ENCODE measurements at places on chromosomes 1 and 21. TPM values are rescaled to one million over a fixed set of nuclear protein-coding genes. Genes with fewer than 3 reads are reported as not detected.

Gene SLC9C2
- polyA plus RNA-seq: not detected

Gene DYNLT5
- polyA plus RNA-seq: not detected

Gene TACSTD2
- polyA plus RNA-seq: not detected

Gene HEYL
- not detected for polyA plus RNA-seq

Gene IFFO2
- 5.2 TPM for polyA plus RNA-seq

Gene TEX38
- 0.25 TPM for polyA plus RNA-seq

DNA sequence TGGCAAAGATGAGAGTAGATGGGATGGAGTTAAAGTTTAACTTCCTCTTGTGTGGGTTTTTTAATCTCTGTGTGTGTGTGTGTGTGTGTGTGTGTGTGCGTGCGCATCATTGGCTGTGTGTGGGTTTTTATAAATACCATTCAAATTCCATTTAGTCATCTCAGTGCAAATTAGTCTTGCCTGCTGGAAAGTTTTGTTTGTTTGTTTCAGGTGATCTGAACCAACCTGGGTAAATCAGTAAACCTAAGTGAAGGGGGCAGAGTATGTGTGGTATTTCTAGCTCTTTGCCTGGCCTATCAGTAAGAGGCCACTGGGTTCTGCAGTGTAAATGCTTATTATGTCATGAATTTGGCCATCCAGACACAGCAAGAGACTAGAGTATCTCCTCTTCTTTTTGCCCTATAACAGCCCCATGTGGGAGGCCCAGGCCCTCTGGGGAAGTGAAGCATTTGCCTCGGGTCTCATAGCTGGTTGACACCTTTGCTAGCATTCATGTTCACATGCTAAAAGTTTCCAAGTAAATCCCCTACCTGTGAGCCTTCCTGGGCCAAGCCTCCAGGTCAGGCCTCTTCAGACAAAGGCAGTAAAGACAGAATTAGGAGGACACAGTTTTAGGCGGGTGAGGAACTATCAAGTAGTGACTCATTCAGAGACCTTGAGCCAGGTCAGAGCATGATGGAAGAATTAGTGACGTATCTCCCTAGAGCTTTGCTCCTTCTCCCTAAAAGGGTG, 14.7 kb downstream of the INTS3 start:
- peaks cover 49% of the 10 kb centered on the region for H3K36me3 ChIP-seq
- H3K4me3 ChIP-seq: no peak overlapping the region
- H3K27ac ChIP-seq: no peak overlapping the region
- no peak for DNase-seq

GRCh38 chr1:201483373-201483949, 14.5 kb upstream of the PHLDA3 start:
- peaks cover 25% of the 10 kb centered on the region for H3K4me1 ChIP-seq
- no peak for DNase-seq
- H3K27me3 ChIP-seq: peaks cover 5% of the 10 kb centered on the region
- peaks cover 4% of the 10 kb centered on the region for H3K36me3 ChIP-seq

- no peak overlapping the region for H3K27ac ChIP-seq
- no peak for DNase-seq
- no peaks in the 10 kb centered on the region for H3K36me3 ChIP-seq
- no peaks in the 10 kb centered on the region for H3K4me1 ChIP-seq
- no peaks in the 10 kb centered on the region for H3K27me3 ChIP-seq
- no peak overlapping the region for H3K4me3 ChIP-seq
Observed at GRCh38 chr1:107544285-107544684, 403.4 kb downstream of the NTNG1 start.

DNA sequence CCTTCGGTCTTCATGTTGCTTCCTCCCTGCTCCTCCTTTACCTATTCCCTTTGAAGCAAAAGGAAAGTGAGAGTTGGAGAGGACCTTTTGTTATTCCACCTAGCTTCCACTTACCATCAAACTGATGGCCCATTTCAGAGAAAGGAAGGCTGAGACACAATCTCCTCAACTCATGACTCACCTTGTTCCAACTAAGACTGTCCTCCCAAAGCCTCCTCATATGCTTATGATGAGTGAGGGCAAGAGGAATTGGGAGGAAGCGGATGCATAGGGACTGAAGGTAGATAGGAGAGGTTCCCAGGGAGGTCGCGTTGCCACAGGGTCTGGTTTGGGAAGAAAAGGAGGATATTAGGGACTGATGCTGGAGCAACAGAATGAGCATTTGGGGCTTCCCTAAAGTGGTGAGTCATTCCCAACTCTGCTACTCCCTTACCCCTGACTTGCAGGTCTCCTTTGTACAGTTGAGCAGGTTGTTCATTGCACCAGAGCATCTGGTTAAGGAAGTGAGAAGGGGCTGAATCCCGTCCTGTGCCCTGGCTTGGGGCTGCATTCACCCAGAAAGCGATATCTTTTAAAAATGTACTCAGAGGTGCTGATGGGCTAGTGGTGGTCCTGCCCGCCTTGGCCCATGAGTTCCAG, 35.0 kb downstream of the LGR6 start:
- H3K36me3 ChIP-seq: no peaks in the 10 kb centered on the region
- no peaks in the 10 kb centered on the region for H3K27me3 ChIP-seq
- no peak overlapping the region for H3K27ac ChIP-seq
- no peak for DNase-seq

DNA sequence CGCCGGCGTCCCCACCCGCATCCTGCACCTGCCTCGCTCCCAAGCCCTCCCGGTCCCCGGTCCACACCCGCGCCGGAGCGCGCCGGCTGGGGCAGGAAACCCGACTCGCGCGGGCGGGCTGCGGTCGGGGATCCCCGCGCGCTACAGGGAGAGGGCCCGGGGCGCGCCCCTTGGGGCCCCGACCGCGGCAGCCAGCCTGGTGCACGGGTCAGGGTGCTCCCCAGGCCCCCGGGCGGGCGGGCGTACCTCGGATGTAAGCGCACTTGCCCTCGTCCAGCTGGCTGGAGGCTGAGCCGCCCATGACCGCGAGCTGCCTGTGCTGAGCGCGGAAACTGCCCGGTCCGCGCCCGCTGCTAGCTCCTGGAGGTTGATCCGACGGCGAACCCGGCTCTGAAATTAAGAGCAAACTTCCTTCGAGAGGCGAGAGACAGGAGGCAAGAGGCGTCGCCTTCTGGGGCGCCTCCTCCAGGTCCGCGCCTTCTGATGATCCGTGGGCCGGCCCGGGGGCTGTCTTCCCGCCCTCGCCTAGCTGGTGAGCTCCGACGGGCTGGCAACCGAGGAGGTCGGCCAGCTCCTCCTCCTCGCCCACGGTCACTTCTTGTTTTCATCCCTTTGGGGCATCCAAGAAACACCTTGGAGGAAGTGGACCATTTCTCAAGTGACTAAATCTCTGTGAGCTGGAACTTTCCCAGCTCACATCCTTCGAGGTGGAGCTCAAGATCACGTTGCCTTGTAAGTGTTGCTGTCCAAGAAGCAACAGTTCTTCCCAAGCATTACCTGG, at the start of gene NIBAN1:
TSS of gene NIBAN1 (minus strand) at position 453 of the 781 bp plus-strand sequence. CDS start at position 301, 152 bp downstream.
- DNase-seq: peak; percentile 74
- H3K4me3 ChIP-seq: peak within 1 kb of the TSS; percentile 85
- no peaks in the 10 kb centered on the region for H3K27me3 ChIP-seq
- no peaks in the 10 kb centered on the region for H3K36me3 ChIP-seq
- peaks cover 59% of the 10 kb centered on the region for H3K4me1 ChIP-seq

GRCh38 chr1:232191560-232191959, 438.4 kb downstream of the SIPA1L2 start:
- no peak overlapping the region for H3K27ac ChIP-seq
- H3K27me3 ChIP-seq: no peaks in the 10 kb centered on the region
- no peaks in the 10 kb centered on the region for H3K36me3 ChIP-seq

DNA sequence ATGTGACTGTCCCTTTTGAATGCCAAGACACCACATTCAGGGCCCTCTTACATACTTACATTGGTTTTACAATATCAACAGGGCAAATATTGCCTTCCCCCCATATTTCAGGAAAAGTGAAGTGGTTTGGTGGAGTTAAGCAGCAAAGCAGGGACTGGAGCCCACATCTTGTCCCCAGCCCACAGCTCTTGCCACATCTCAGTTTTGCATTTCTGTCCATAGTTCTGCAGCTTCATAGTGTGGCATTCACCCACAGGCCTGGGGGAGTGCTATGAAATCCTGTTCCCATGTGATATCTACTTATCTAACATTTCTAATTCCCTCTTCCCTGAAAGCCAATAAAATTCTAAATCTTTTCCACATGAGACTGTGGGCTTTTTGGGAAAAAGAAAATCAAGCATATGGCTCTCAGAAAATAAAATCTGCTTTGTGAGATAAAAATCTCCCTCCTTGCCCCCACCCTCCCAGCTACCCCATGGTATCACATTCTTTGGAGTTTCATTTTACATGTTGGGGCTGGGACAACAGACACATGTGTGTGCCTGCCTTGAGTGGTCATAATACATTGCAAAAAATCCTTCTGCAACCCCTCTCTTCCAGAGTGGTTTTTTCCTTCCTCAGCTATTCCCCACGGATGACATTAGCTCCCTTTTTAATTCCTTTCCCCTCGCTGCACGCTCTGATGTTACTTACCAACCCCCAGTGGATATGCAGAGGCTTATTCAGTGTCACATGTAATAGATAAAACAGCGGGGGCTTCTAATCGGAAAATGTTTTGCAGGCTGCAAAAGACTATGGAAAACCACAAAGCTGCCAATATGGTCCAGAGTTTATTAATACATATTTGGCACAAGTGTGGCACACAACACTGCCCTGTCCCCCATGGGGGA, 20.5 kb upstream of the CD2 start:
- no peaks in the 10 kb centered on the region for H3K36me3 ChIP-seq
- no peak for DNase-seq
- no peaks in the 10 kb centered on the region for H3K27me3 ChIP-seq
- H3K27ac ChIP-seq: no peak overlapping the region

- no peak overlapping the region for H3K4me3 ChIP-seq
- H3K27me3 ChIP-seq: no peaks in the 10 kb centered on the region
- H3K36me3 ChIP-seq: no peaks in the 10 kb centered on the region
Observed at GRCh38 chr1:5721634-5722215, 270.5 kb downstream of the NPHP4 start.

DNA sequence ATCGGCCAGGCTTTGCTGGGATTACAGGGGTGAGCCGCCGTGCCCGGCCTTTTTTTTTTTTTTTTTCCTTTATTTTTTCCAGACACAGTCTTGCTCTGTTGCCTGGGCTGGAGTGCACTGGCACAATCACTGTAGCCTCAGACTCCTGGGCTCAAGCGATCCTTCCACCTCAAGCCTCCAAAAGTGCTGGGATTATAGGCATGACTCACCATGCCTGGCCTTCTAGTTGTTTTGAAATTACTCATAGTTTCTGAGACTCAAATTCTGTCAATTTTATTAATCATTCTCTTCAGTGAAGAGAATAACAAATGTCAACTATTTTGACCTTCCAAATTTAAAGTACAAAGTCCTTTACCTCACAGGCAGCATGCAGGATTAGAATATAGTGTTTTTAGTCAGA, 374.5 kb downstream of the PLA2G4A start:
- no peaks in the 10 kb centered on the region for H3K27me3 ChIP-seq
- no peak overlapping the region for H3K4me3 ChIP-seq
- H3K27ac ChIP-seq: no peak overlapping the region
- no peaks in the 10 kb centered on the region for H3K4me1 ChIP-seq
- no peaks in the 10 kb centered on the region for H3K36me3 ChIP-seq
- DNase-seq: no peak

- H3K4me3 ChIP-seq: peak overlapping the region; percentile 59
- H3K27ac ChIP-seq: no peak overlapping the region
- H3K27me3 ChIP-seq: peaks cover 28% of the 10 kb centered on the region
- H3K4me1 ChIP-seq: peaks cover 35% of the 10 kb centered on the region
- no peaks in the 10 kb centered on the region for H3K36me3 ChIP-seq
Observed at GRCh38 chr1:245153552-245154428, 995 bp upstream of the KIF26B start.

DNA sequence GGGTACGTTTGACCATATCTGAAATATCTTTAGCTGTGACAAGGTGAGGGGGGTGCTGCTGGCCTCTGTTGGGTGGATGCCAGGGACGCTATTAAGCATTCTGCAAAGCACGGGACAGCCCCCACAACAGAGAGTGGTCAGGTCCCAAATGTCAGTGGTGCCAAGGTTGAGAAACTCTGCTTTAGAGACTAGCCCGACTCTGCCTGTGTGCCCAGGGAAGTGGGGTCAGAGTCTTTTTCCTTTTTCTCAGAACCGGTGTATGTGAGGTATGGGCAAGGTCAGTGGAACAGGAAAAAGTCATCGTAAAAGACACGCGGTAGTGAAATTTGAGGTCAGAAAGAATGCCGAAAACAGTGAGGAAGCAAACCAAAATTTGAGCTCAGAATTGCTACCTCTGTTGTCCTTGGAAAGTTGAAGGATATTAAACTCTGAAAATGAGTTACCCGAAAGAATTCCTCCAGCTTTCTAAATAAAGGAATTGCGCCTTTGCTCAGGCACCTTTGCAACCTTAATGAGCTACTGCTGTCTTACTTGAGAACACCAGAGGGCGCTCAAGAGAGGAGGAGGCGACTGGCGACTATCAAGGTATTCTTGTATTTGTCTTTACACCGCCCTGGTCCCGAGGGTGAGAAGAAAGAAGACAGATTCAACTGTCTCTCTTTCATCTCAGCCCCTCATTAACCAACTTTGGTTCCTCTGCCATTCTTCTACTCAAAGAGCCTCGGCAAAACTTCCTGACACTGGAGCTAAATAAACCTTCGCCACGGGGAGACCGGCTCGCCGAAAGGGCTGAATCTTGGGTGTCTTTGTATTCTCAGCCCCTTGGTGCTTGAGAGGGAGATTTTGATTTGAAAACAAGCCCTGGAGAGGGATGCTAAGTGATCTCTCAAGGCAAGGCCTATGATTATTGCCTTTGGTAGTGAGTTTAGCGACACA, 85.4 kb upstream of the OLIG2 start:
- no peaks in the 10 kb centered on the region for H3K4me1 ChIP-seq
- H3K36me3 ChIP-seq: no peaks in the 10 kb centered on the region
- no peak overlapping the region for H3K27ac ChIP-seq
- DNase-seq: peak; percentile 55

DNA sequence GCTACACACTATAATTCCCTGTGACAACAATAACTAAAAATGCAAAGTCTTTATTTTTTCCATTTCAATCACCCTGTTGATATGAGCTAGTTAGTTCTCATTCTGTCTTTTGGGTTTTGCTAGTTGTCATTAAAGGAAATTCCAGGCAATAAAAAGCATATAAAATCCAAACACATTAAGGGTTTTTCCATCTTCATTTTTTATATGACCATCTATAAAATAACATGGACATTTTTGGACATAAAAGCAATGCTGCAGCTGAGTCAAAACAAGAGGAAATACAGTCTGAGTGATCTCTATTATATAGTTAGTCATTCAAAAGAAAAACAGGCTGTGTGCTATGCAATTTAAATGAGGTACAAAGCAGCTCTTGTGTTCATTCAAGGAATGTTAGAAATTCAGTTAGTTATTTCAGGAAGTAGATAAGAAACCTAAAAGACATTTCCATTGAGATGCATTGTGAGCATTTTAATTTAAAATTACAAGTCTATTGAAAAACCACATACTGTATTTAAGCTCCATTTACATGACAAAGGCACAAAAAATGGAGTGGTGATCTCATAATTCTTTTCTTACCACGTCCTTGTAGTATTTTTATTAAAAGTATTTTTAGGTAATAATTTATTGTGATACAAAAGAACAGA, 67.3 kb upstream of the BCL10 start:
- no peak overlapping the region for H3K27ac ChIP-seq
- DNase-seq: no peak
- H3K36me3 ChIP-seq: no peaks in the 10 kb centered on the region
- H3K27me3 ChIP-seq: no peaks in the 10 kb centered on the region
- H3K4me1 ChIP-seq: no peaks in the 10 kb centered on the region

Measured in CD4-positive, alpha-beta memory T cell (primary cell).